ENCODE measurements at places on chromosomes 3 and 15.

DNA sequence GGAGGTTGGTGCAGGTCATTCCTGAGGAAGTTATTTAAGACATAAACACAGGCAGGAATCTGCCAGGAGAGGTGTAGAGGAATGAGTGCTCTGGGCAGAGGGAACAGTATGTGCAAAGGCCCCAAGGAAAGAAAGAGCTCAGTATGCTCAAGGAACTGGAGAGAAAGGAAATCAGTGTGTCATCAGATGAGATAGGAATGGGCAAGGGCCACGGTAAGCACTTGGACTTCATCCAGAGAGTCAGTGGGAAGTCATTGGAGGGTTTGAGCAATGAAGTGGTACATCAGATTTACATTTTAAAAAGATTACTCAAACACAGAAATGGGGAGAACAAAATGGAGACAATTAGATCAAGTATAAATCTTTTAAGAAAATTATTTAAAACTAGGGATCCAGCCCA lies 272.2 kb downstream of the ADAMTSL3 start:
- no peak for DNase-seq

GRCh38 chr3:67067251-67067650 lies 69.1 kb downstream of the KBTBD8 start:
- no peak for DNase-seq

- no peak for DNase-seq
These were observed 27.9 kb upstream of the SEMA3F start for GRCh38 chr3:50127251-50127691.

DNA sequence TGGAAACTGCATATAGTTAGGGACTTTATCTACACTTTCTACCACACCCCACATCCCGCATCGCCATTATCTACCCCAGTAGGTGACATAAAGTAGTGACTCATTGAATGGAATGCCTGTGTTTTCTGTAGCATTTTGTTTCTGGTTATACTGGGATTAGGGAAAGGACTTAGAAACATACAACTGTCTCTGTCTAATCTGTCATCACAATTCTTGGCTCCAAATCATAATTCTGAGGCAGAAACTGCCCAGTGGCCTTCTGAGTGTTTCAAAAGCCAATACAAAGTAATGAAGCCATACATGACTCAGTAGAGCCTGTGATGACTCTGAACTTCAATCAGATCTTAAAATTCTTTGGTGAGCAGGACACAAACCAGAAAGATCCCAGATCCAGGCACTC lies 115.7 kb upstream of the CHRM5 start:
- DNase-seq: no peak

DNA sequence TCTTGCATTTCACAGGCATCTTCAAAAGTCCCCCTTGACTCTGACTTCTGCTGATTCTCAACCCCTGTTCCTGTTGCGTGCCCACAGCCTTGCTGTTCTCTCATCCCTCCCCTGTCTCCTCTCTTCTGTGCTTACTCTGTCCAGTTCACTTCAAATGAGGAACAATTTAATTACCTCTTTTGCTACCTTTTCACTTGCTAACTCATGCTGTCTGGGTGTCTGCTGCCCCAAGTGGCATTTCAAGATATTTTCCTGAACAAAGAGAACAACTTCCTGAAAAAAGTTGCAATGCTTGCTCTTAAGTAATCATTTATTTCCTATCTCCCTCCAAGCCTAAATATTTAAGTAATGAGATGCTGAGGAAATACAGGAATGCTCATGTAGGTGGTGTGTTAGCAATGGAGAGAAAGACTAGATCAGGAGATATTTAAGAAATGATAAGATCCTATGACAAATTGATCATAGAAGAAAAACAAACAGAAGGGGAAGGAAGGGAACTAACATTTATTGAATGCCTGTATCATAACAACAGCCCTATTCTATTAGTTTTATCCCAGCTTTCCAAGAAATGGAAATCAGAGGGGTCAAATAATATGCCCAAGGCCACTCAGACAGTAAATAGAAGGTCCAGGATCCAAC lies 42.2 kb downstream of the SV2B start:
- DNase-seq: no peak

- DNase-seq: no peak
These were observed 8.1 kb downstream of the NKTR start for GRCh38 chr3:42608581-42608980.

GRCh38 chr15:90887037-90887481 lies 2.8 kb downstream of the FES start:
- no peak for DNase-seq

GRCh38 chr3:150926328-150926727 lies 21.1 kb upstream of the MINDY4B start:
- no peak for DNase-seq

DNA sequence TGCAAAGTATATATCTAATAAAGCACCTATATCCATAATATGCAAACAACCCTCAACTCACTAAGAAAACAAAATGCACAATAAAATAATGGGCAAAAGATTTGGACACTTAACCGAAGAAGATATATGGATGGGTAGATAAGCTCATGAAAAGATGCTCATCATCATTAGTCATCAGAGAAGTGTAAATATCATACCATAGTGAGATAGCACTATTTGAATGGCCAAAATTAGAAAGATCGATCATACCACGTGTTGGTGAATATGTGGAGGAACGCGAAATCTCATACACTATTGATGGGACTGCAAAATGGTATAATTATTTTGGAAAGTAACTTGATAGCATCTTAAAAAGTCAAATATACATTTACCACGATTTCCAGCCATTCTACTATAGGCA lies 40.5 kb downstream of the PLS1 start:
- DNase-seq: no peak

DNA sequence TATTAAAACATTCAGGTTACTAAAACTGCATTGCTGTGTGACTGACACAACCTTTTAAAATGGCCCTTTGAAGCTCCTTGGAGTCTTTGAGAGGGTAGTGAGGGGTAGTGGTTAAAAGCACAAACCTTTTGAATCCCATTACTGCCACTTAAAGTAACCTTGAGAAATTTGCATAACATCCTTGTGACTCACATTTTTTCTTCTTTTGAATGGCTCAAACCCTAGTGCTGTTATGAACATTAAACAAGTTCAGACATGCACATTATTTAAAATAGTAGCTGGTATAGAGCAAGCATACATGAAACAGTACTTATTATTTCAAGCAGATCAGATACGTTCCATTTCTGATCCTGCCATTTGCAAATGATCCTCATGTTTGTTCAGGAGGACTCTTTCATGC lies 3.7 kb upstream of the CLDN1 start:
- no peak for DNase-seq

- DNase-seq: peak; percentile 74
These were observed 276.9 kb downstream of the TLE3 start for GRCh38 chr15:69820819-69821218.

- DNase-seq: no peak
These were observed 19.5 kb downstream of the XXYLT1 start for GRCh38 chr3:195251336-195252065.

GRCh38 chr15:75551091-75551490 lies 28.0 kb downstream of the PTPN9 start:
- DNase-seq: no peak

DNA sequence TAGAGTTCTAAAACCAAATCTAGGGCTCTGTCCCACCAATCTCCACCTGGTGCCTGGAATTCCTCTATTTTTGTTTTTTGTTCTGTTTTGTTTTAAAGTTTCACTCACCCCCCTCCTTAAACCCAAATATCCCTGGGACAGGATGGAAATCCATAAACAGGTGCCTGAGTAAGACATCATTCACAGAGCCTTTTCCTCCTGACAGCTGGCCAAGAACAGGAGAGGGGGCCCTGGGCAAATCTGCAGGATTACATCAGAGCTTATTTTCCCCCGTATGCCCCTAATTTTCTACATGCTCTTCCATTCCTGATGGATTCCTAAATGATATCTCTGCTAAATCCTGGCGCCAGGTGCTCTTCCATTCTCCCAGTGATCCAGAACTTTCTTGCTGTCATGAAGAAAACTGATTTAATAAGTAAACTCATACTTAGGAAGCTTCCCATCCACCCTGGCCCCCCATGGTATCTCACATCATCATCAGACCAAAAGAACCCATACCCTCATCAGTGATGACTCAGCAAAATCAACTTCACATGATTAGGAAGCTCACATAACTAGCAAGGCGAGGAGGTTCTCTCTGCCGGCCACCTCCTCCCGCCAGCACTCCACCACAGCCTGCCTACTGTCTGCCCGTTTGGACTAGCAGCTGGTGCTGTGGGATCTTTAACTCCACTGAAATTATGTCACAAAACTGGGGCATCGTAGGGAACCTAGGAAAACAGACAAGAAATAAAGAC lies 61.0 kb downstream of the LIPC start:
- DNase-seq: no peak

GRCh38 chr3:130907966-130908365 lies 14.1 kb downstream of the ATP2C1 start:
- no peak for DNase-seq

DNA sequence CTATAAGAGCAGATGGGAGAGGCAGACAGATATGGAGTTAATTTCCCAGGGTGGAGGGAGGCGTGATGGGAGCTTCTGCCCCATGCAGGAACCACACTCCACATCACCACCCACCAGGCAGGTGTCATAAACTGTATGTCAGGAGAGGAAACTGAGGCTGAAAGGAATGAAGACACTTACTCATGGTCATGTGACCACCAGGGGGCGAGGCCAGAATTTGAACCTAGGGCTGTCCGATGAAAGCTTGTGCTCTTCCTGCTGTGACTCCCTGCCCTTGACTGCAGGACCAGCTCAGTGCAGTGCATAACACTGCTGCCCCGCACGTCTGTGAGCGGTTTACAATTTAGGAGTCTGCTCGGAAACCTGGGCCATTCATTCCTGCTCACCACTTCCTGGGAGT lies 28.8 kb downstream of the NUP210 start:
- DNase-seq: no peak

DNA sequence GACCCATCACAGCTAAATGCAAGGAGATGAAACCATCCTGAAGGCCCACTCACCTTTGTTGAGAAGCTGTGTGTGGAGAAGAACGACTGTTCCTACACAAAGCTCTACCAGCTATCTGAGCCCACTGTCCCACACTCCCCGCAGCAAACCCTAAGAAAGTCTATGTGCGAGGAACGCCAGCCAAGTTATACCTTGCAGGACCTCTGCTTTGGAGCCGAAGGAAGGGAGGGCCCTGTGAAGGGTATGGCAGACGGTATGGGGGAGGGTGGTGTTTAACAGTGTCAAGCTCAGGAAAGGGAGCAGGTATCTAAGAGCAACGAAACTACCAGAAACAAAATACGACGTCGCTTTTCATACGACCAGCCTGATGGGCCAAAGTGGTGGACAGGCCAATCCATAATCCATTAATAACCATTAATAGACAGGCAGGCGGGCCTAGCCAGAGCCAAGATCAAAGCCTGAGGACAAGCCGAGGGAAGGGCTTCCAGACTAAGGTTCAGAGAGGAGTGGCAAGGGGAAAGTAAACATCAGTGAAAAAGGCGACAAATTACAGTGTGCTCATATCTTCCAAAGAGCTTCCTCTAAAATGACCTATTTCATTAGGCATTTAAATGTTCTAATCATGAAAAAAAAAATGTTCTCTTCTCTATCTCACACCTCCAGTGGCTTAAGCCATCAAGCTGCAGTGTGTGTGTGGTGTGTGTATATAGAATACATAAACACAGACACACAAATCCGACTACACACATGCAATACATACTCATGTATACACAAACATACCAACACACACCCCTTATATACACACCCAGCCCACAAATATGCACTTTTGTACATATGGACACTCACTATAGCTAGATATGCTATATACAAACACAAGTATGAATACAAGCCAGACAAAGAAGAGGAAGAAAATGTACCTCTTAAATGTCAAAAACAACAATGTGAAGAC lies 43.9 kb downstream of the PTPN23 start:
- DNase-seq: no peak

- no peak for DNase-seq
These were observed 418.6 kb downstream of the TUSC7 start for GRCh38 chr3:117128133-117128532.

DNA sequence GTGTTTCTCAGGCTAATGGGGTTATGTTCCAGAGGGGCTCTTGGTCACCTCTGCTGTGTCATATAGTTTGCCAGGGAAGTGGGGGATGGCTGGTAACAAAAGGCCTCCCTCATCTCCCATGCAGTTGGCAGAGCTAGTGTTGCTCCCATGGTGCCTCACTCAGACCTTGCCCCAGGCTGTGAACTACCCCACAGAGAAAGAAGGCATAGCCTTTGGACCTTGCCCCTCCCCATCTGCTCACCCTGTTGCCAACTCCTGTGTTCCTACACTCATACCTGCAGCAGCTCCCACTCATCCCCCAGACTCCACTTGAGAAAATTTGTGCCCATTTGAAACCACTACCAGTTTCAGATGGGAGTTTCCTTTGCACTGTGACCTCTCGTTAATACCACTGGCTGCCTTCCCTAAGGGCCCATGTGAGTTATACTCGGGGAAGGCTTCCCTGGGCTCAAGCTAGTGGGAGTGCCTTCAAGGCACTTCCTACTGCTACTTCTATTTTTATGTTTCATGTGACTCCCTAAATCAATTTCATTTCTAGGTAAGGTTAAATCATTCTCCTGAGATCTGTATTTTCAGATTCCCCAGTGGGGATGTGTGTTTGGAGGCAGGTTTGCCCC lies 25.3 kb upstream of the COPB2 start:
- no peak for DNase-seq

- DNase-seq: no peak
These were observed 15.9 kb downstream of the ATG7 start for GRCh38 chr3:11288021-11288491.

- no peak for DNase-seq
These were observed 681 bp downstream of the TWF2 start for GRCh38 chr3:52238193-52238760.

DNA sequence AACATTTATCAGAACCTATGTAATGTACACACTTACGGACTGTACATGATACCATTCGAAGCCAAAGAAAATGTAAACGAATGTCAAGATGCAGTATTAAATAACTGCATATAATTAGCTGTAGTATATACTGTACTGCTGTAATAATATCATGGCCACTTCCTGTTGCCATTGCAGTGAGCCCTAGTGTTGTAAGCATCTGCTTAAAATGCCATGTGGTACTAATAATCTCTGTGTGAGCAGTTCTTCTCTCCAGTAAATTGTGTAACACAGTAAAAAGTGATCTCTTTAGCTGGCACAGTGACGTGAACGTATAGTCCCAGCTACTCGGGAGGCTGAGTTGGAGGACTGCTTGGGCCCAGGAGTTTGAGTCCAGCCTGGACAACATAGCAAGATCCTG lies 8.6 kb downstream of the SPG11 start:
- DNase-seq: no peak

GRCh38 chr15:101378879-101379278 lies 83.8 kb upstream of the SNRPA1 start:
- DNase-seq: no peak

DNA sequence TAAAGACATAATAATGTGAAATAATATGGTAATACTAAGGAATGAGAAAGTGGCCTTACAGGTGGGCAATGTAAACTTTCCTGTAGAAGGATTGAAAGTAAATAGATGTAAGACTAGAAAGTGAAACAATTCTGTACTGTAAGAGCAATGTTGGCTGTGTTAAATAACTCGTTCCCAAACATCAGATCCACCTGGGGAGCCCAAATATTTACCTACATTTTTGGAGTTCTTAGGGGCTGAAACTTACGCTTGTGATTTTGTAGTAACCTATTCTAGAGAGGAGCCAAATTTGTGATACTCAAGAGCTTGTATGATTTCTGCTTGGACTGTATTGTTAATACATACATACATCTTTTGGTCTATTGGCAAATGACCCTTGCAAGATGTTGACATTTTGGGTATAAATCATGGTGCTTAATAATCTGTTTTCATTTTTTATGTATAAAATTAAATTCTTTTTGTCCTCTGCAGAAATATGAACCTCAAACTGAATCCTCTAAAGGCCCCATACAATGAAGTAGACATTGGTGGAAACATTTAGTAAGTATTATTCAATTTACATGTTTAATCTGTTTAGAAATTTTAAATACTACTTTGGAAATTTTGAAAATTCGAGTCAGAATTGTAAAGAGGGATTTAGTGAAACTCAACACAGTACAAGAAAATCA lies 8.5 kb upstream of the CHD2 start:
- no peak for DNase-seq
